AG04450 (cell line): ENCODE measurements at places on chromosomes 12 and 14.

- DNase-seq: no peak
These were observed 479 bp downstream of the GPR135 start for GRCh38 chr14:59464486-59465315.

DNA sequence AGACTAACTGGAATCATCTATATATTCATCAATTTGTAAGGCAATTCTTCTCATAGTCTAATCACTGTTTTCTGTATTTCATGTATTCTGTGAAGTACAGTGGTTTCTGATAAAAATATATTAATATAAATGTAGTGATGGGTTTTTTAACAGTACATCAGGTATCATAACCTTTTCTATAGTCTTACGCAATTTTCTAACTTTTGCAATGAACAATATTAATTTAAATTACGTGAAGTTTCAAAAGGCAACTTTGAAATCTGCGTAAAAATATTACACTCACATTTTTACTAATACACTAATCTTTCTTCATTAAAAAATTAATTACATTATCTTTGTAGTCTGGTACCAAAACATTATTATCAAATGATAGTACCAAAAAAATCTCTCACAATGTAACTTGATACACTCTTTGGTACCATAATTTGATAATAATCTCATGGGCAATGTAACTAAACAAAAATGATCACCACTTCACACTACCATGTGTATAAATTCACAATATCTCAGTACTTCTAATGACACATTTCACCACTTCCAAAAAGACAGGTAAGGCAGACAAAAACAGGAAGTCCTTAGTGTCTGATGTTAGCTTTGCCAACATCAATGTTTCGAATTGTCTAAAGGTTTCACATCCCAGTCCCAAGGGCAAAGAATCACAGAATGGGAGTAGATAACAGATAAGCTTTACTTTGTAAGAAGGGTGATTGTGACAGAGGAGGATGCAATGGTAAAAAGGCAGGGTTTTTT, 8.7 kb downstream of the DNAI7 start:
- DNase-seq: no peak

DNA sequence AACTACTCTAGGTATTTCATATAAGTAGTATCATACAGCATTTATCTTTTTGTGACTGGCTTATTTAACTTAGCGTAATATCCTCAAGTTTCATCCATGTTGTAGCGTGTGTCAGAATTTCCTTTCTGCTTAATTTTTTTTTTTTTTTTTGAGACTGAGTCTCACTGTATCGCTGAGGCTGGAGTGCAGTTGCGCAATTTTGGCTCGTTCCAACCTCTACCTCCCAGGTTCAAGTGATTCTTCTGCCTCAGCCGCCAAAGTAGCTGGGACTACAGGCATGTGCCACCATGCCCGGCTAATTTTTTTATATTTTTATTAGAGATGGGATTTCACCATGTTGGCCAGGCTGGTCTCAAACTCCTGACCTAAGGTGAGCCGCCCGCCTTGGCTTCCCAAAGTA, 28.9 kb downstream of the PNMA1 start:
- no peak for DNase-seq

GRCh38 chr14:60575008-60575407, 66.1 kb downstream of the SIX6 start:
- DNase-seq: no peak

GRCh38 chr12:42705863-42706262, 116.3 kb upstream of the PRICKLE1 start:
- DNase-seq: peak; percentile 91

DNA sequence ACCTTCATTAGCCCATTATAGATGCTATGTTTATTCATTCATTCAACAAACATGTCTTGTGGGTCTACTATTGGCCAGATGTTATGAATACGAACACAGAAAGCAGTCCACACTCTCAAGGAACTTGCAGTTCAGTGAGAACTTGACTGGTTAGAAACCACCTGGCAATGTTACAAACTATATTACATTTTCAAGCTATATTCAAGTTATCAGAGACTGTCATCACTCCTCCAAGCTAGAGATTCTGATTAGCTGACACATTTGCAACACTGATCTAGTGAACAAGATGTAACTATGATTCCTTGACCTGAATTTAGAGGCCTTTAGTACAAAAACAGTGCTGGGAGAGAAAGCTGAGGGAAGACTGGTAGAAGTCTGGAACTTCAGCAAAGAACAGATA, 170.7 kb upstream of the EEA1 start:
- no peak for DNase-seq

- no peak for DNase-seq
These were observed 1005.9 kb upstream of the ATXN7L3B start for GRCh38 chr12:73531752-73532151.

- DNase-seq: no peak
These were observed 8.5 kb downstream of the TEAD4 start for GRCh38 chr12:2967651-2968050.

DNA sequence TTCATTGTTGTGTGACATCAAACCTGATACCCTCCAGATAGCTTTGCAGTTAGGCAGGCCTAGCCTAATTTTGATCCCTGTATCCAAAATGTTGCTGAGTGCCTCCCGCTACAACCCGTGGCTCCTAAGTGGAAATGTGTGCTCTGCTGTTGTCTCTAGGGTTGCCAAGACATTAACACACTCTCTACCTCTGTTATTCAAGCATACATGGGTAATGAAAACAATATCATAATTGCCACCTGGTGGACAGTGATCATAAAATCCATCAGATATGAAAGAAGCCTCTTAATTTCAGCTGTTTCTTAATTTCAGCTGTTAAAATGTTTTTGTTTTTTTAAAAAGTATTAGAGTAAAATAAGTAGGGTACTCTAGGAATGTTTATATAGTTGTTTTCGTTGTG, 93.5 kb downstream of the PLEKHA5 start:
- no peak for DNase-seq
